ENCODE measurements at places on chromosomes 1 and 21.

DNA sequence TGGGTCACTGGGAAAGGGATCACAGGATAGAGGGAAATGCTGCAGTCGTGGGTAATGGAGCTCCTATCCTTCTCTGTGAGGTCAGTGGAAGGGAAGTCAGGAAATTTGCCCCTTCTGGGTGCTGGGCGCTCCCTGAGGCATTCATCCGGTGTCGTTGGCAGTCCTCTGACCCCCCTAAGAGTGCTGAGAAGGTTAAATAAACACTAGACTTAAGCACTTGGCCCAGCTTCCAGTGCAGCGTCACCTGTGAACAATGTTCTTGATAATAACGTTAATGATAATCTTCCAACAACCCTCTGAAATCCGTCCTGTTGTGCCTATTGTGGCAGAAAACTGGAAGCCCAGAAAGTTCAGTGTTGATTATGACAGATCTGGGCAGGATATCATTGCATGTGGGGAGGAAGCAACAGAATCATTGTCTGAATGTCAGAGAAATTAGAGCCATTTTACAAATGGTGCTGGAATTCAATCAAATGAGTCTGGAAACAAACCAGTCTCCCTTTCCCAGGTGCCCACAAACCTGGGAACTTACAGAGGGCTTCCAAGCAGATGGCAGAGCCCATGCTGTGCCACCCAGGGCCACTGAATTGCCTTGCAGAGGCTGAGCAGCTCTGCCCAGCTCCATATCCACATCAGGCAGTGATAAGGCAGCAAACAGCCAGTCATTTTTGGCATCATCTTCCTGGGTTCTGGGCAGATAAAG, 216.8 kb downstream of the KAZN start:
- DNase-seq, result no peak

DNA sequence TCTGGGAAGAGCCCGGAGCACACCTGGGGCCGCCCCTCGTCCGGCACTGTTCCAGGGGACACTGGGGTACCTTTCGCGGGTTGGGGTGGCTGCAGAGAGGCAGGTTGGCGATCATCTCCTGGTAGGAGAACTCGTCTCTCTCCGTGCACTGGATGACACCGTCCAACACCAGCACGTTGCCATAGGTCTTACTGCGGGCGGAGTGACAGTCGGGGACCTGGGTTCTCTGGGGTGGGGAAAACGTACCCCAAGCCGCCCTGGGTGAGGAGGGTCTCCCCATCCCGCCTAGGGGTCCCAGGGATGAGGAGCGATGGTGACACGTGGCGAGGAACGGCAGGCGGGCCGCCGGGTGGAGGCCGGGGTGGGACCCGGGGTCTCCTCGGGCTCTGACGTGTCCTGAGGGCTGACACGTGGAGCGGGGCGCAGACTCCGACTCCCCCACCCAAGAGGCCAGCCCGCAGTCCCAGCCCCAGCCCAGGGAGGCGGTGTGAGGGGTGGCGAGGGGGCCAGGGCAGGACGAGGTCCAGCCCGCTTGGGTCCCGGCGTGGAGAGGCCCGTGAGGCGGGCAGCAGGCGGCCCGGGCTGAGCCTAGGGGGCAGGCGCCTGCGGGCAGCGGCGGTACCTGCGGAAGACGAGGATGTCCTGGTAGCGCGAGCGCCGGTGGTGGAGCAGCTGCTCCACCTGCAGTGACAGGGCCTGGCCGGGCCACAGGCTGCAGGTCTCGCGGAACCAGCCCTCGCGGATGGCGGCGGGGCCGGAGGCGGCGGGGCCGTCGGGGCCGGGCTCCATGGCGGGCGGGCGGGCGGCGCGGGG, 457 bp downstream of the SRM start:
- DNase-seq, result no peak

GRCh38 chr21:17758683-17759082, 60.5 kb downstream of the C21orf91 start:
- no peak for DNase-seq

DNA sequence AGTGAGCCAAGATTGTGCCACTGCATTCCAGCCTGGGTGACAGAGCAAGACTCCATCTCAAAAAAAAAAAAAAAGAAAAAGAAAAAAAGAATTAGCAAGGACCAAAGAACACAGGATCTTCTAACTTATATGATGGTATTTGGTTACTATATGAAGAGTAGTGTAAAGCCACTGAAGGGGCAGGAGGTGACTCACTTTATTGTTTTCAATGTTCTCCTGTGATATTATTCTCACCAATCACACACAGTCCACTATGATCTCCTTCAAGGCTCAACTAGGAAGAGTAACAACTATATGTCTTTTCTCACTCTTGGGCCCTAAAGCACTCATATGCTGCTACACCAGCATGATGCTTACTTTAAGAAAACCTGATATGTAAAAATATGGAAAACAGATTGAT, 26.7 kb downstream of the RC3H1 start:
- no peak for DNase-seq

- DNase-seq, result no peak
Measured at GRCh38 chr1:209531006-209531405, 52.5 kb upstream of the CAMK1G start.
